ENCODE measurements at places on chromosomes 16 and 17.

- peak; percentile 53 for DNase-seq
Measured at GRCh38 chr17:42067371-42068091, 17.1 kb upstream of the C17orf113 start.

DNA sequence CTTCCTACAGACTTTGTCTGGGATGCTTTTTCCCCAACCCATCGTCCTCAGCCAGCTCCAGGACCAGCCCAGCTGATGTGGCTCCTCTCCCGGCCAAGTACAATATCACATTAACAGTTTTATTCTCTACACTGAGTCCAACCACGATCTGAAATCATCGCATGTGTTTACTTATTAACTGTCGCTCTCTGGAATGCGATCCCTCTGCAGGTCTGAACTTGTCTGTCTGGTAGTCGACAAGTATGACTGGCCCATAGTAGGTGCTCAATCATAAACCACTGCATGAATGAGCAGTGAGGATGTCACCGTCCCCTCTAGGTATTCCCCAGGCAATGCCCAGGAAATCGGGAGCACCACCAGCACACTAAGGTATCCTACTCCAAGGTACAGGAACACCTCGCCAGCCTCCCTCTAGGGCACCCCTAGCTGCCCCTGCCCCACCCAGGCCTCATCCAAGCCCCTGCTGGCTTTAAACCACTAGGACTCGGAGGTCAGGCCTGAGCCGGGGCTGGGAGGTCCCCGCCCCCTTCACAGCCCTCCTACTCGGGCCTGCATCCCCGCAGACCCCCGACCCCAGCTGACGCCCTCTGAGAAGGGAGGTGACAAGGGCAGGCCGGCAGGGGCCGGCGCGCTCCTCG lies 27.7 kb downstream of the RTN4RL1 start:
- no peak for DNase-seq

GRCh38 chr16:6827267-6827666 lies 505.4 kb upstream of the RBFOX1 start:
- no peak for DNase-seq

DNA sequence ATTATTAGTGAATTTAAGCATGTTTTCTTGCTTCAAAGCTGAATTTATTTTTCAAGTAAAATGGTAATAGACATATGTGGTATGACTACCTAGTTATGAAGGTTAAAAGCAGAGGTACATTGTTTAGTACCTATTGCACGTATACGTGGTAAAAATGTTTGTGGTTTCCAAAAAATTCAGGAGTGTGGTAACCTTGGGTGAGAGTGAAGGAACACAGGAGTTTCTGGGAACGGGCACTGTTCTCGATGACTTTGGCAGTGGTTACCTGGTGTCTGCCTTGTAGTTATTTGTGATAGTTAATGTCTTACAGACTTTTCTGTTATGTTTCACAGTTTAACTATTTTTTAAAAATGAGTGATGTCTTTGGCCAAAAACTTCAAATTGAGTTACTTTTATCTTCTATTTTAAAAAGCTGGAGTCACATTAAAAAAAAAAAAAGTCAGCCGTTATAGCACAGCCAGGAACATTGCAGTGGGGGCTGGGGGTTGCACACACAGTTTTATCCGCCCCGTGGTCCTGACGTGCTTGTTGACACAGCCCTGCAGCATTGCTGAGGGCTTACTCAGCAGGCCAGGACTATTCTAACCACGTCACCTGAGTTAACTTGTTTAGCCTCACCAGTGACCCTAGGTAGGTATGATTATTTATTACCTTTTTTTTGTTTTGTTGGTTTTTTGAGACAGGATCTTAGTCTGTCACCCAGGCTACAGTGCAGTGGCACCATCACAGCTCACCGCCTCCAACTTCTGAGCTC lies 10.9 kb downstream of the JPT2 start:
- DNase-seq, result peak; percentile 61

- DNase-seq, result peak; percentile 15
Measured at GRCh38 chr17:71527311-71527710, 593.5 kb upstream of the SOX9 start.

DNA sequence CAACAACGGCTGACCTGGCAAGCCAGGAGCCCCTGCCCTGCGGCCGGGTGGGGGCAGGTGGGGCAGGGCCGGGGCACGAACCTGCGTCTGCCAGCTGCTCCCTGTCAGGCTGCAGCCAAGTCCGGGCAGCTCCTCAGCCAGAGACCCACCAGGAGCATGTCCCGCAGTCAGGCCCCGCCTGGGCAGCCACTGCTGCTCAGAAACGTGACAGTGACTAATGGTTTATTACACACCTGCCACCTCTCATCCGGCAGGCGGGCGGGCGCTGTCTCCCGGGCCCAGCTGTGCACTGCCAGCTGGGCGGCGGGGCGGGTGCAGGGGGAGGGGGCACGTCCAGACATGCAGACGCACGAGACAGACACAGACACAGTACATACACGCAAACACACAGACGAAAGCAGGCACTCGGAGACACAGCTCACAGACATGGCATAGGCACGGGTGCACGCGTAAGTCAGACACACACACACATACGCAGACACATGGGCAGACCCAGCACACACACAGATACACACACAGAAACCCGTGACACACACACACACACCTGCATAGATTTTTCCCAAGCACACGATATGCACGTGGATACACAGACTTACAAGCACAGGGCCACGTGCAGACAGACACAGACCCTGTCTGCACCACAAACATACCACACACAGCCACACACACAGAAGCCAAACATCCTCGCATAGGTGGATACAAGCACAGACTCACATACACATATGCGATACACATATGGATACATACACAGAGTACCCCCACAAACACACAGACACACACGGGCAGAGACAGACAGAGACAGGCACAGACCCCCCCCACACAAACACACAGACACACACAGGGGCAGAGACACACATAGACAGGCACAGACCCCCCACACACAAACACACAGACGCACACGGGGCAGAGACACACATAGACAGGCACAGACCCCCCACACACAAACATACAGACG lies 248.3 kb upstream of the CIBAR2 start:
- DNase-seq, result no peak

DNA sequence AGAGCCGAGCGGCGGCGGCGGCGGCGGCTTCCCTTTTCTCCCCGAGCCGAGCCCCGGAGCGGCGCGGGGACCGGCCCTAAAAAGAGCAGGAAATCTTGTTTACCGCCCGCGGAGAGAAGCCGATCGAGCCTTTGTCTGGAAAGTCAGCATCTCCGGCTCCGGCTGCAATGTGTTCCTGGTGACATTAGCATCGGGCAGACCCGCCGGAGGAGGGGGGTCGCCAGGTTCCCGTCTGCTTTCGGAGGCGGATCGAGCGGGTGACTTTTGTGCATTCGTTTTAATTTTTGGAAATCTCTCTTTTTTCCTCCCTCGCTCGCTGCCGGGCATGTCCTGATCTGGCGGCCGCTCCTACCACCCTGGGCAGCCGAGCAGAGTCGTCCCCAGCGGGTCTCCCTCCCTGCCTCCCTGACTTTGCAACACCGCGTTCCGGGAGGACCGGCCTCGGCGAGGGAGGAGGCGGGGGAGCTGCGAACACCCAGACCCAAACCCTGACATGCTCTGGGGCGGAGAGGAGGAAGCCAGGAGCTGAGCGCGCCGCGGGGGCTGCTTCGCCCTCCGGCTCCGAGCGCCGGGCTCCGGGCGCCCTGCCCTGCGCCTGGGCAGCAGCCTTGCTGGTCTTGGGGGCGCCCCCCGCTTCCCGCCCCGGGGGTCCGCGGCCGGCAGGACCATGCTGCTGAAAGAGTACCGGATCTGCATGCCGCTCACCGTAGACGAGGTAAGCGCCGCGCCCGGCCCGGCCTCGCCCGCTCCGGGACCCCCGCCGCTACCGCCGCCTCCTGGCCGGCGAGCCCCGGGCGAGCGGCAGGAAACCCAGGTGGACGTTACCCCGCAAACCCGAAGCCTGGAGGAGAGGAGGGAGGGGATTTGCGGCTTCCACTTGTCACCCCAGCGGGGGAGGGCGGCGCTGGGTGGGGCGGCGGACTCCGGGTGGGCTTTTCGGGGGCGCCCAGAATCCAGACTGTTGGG lies 690 bp downstream of the PITPNC1 start:
- DNase-seq, result peak; percentile 56

DNA sequence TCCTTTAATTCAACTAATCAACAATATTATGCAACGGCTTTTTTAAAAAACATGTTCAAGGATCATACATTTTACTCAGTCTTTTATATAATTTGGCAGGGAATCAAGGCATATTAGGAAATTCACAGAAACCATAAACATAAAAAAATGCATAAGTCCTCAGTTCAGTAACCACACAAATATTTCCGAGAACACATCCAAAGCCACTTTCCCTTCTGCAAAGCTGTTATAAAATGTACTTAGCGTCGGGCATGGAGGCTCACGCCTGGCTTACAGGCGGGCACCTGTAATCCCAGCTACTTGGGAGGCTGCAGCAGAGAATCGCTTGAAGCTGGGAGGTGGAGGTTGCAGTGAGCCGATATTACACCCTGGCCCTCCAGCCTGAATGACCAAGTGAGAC lies 9.7 kb upstream of the ZC3H7A start:
- DNase-seq, result no peak

GRCh38 chr17:40093005-40093579 lies 7.3 kb downstream of the NR1D1 start:
- no peak for DNase-seq

DNA sequence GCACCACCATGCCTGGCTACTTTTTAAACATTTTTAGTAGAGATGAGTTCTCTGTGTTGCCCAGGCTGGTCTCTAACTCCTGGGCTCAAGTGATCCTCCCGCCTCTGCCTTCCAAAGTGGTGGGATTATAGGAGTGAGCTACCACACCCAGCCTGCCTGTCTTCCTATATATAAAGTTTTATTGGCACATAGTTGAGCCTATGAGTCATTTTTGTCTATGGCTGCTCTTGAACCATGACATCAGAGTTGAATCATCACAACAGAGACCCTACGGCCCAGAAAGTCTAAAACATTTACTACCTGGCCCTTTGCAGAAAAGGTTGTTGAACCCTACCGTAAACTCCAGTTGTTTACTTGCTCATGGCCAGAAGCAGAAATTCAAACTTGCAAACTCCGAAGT lies 7.9 kb downstream of the SEPTIN12 start:
- no peak for DNase-seq

GRCh38 chr17:1371893-1372590 lies 28.0 kb downstream of the YWHAE start:
- DNase-seq, result no peak

GRCh38 chr16:80608946-80609345 lies 68.2 kb downstream of the DYNLRB2 start:
- no peak for DNase-seq

- no peak for DNase-seq
Measured at GRCh38 chr17:30316736-30317135, 17.1 kb downstream of the TMIGD1 start.

- DNase-seq, result no peak
Measured at GRCh38 chr17:17509601-17510425, 13.6 kb upstream of the RASD1 start.

DNA sequence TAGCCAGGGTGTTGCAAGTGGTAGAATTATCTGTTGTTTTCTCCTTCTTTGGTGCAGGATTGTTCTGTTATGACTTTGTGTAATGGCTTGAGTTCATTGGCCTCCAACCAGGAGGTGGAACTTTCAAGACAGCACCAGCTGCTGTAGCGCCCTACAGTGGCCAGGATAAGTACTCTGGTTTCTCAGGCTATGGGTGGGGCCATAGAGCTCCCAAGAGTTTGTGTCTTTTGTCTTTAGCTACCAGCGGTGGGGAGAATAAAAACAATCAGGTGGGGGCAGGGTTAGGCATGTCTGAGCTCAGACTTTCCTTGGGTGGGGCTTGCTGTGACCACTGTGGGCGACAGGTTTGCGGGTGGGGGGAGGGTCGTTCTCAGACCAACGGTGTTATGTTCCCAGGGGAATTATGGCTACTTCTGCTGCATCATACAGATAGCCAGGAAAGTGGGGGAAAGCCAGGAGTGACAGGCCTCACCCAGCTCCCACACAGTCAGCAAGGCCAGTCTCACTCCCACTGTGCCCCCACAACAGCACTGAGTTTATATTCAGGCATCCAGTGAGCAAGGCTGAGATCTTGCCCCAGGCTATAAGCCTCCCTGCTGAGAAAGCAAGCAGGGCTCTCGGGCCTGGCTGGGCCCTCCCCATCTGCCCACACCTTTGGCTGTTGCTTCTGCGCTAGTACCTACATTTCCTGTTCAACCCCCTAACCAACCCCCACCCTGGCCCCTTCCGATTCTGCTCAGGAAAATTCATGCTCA lies 15.4 kb downstream of the ABCA10 start:
- DNase-seq, result no peak

DNA sequence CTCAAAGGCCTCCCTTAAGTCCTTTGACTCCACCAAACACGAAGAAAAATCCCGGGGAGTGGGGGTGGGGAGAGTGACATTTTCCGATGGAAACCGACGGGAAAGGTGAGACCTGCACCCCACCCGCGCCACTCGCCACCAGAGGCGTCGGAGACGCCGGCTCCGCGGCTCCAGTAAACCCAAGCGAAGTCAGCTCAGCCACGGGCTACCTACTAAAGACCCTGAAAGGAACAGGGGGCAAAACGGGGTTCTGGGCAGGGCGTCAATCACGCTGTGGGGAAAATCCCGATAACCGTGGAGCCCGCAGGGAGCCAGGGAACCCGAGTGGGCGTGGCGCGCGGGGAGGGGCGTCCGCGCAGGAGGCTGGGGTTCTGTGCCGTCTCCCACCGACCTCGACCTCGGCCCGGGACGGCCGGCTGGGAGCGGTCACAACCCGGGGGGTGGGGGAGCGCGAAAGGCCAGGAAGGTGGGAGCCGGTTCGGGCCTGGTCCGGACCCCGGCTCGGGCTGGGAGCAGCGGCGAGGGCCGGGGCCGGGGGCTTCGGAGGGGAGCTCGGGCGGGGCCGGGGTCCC lies 565 bp downstream of the WDR45B start:
- no peak for DNase-seq

Measured in fibroblast of pulmonary artery (primary cell).